ENCODE measurements at places on chromosomes 16 and 17. TPM values are rescaled to one million over a fixed set of nuclear protein-coding genes. Genes with fewer than 3 reads are reported as not detected.

- DNase-seq: no peak
These were observed 8.0 kb upstream of the MYH13 start for GRCh38 chr17:10380631-10381408.

DNA sequence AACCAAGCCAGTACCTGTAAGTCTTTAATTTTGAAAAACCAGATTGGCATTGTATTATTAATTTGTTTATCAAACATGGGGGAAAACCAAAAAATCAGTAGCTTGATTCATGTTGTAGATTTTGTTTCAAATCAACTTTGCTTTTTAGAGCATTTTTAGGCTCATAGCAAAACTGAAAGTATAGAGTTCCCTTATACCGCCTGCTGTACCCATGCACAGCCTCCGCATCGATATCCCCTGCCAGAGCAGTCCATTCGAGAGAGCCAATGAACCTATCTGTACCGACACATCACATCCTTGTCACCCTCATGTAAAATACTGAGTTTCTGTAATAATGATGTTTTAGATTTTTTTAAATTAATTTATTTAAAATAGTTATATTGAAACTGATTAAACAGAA, 16.2 kb upstream of the MRC2 start:
- no peak for DNase-seq

DNA sequence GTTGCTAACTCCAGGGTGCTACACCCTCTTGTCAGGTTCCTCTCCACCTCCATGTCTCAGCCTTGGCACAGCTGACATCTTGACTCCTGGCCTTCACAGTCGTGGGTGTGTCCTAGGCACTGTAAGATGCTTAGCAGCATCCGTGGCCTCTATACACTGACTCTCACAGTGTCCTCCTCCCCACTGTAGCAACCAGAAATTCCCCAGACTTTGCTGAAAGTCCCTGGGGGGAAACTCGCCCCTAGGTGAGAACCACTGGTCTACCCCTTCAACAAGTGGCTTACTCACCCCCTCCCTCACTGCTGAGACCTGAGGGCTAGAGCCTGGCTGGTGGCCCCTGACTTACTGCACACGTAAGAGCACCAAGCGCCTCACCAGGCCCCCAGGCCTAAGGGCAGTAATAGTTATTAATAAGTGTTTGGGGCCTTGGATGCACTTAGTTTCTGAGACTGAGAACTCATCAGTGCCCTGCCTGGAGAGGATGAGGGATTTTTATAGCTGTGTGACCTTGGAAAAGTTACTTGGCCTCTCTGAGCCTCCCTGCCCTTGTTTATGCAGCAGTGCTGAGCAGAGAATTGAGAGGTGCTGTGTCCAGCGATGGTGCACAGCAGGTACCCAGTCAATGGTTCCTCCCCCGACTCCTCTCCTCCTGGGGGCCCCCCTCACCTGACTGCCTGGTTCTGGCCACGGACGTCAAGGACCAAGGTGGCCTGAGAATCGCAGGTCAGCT, 67.1 kb downstream of the RMI2 start:
- DNase-seq: no peak

DNA sequence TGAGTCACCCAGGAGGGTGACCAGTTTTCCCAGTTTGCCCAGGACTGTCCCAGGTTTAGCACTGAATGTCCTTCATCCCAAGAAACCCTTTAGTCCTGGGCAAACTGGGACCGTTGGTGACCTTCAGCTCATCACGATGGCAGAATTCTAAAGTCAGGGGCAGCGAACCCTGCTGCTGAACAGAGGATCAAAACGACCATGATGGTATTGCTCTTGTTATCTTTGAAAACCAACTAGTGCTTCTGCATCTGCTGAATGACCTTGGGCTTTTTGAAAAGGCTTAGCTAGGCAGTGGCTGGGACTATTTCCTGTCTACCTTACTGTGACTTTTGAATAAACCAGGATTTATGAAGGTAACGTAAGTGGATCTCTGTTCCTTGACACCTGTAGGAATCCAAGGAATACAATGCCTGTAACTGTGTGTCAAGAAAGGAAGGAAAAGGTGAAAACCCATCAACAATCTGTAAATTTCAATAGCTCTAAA, 281.9 kb downstream of the SOX9 start:
- DNase-seq: no peak

- DNase-seq: no peak
These were observed 20.0 kb downstream of the SBK1 start for GRCh38 chr16:28312327-28312726.

Gene OR3A2
- total RNA-seq: not detected

Measured in epithelial cell of proximal tubule (primary cell).